ENCODE measurements at places on chromosomes 13 and 19.

GRCh38 chr13:101305981-101306411 lies 110.3 kb downstream of the NALCN start:
- no peaks in the 10 kb centered on the region for H3K36me3 ChIP-seq
- DNase-seq = peak; percentile 19
- no peaks in the 10 kb centered on the region for H3K27me3 ChIP-seq
- no peak overlapping the region for H3K27ac ChIP-seq
- no peaks in the 10 kb centered on the region for H3K4me1 ChIP-seq

- H3K27ac ChIP-seq = no peak overlapping the region
- H3K27me3 ChIP-seq = no peaks in the 10 kb centered on the region
- no peak for DNase-seq
- no peak overlapping the region for H3K4me3 ChIP-seq
- peaks cover 25% of the 10 kb centered on the region for H3K36me3 ChIP-seq
These were observed 965 bp upstream of the EIF3G start for GRCh38 chr19:10120538-10121189.

- peaks cover 26% of the 10 kb centered on the region for H3K36me3 ChIP-seq
- H3K4me1 ChIP-seq = peaks cover 12% of the 10 kb centered on the region
- no peak for DNase-seq
- no peak overlapping the region for H3K27ac ChIP-seq
- H3K4me3 ChIP-seq = no peak overlapping the region
These were observed 6.0 kb upstream of the CCNP start for GRCh38 chr19:40232479-40232878.

DNA sequence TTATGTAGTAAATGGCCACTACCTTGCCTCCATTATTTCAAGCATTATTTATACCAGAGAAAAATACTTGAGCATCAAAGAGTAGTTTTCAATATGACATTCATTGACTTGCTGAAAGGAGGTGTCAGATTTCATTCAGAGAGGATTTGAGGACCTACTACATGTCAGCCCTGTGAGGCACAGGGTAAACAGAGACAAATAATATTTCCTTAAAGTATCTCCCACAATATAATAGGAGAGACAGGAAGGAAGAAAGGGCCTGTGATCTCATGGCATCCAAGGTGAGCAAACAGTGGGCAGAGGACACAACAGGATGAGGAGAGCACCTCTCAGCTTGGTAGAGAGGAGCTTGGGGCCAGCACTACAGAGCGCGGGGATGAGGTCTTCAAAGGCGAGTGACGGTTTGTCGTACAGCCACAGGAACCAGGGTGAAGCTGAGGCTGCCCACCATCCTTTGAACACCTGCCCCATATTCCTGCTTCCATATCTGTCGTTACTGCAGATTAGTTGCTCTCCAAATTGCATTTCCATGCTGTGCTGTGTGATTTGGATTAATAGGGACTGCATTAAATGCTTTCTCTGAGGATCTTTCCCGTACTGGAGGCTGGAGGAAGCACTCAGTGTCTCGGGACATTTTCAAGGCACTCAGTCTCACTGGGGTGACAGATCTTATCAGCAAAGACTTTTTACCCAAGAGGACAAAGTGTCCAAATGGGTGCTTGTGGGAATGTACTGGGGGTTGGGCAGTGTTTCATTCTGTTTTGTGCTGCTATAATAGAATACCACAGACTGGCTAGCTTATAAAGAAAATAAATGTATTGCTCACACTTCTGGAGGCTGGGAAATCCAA lies 59.2 kb downstream of the GJA3 start:
- no peaks in the 10 kb centered on the region for H3K27me3 ChIP-seq
- DNase-seq = no peak

- no peaks in the 10 kb centered on the region for H3K4me1 ChIP-seq
- H3K36me3 ChIP-seq = peaks cover 13% of the 10 kb centered on the region
- H3K27me3 ChIP-seq = no peaks in the 10 kb centered on the region
- no peak overlapping the region for H3K4me3 ChIP-seq
- no peak for DNase-seq
These were observed 2.1 kb downstream of the CCDC106 start for GRCh38 chr19:55650126-55650557.

DNA sequence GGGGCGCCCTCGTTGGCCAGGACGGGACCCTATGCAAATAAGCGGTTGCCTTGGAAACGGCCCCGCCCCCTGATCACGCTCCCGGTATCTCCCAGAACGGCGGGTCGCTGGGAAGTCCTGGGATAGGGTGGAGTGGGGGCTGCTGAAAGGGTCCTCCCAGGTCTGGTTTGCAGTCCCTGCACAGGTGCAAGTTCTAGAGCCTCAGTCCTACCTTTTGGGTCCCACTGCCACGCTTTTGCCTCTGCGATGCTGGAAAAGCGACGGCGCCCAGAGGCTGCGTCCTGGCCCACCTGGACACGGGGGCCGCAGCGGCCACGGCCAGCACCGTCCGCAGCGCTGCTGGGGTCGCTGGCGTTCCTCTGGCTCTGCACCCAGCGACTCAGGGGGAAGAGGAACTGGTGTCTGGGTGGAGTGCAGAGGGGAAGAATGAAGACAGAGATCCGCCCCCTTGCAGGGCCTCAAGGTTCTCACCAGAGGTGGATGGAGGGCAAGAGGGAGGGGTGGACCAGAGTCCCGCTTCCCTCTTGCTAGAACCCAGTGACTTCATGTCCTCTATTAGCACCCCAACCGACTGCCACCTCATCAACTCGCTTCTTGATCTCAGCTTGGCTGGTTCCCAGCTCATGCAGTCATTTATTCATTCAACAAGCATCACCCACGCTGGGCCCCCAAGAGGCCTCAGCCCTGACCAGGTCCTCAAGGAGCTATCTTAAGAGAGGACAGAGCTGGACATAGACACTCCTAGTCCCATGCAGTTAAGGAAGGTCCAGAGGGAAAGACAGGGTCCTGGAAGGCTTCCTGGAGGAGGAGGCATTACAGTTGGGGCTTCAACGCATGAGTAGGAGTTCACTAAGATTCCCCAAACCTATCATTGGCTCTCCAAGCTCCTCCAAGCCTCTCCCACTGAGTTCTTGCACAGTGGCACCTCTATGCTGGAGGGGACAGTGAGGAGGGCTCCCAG lies at the start of gene LRRC25:
Gene LRRC25 (minus strand): TSS at position 381 of the 961 bp plus-strand sequence. CDS start 659 bp downstream, outside the sequence.
- no peak within 1 kb of the TSS for H3K27ac ChIP-seq
- H3K4me3 ChIP-seq = no peak within 1 kb of the TSS

- DNase-seq = no peak
- H3K27me3 ChIP-seq = no peaks in the 10 kb centered on the region
- H3K4me3 ChIP-seq = peak overlapping the region; percentile 74
- H3K4me1 ChIP-seq = no peaks in the 10 kb centered on the region
- H3K27ac ChIP-seq = no peak overlapping the region
These were observed 404 bp downstream of the C19orf44 start for GRCh38 chr19:16496613-16496983.

DNA sequence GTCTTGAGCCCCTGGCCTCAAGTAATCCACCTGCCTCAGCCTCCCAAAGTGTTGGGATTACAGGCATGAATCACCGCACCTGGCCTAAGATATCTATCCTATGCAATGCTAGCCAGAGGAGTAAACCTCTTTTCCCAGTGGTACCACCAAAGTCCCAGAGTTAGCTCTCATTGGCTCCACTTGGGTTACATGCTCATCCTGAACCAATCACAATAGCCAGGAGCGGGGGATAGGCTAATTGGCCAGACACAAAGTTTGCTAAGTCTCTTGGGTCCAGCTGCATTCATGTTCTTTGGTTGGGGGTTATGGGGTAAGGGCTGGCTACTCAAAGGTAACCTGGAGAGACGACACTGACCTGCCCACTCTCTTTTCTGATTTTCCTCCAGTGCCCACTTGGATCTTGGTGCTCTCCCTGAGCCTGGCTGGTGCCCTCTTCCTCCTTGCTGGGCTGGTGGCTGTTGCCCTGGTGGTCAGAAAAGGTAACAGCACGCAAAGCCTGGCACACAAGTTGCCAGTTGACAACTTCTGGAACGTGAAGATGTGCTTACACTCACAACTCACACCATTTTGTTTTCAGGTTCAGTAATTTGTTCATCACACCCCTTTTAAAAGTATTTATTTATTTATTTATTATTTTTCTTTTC lies 7.8 kb downstream of the C19orf38 start:
- DNase-seq = peak; percentile 46
- H3K4me3 ChIP-seq = no peak overlapping the region
- H3K27ac ChIP-seq = no peak overlapping the region

DNA sequence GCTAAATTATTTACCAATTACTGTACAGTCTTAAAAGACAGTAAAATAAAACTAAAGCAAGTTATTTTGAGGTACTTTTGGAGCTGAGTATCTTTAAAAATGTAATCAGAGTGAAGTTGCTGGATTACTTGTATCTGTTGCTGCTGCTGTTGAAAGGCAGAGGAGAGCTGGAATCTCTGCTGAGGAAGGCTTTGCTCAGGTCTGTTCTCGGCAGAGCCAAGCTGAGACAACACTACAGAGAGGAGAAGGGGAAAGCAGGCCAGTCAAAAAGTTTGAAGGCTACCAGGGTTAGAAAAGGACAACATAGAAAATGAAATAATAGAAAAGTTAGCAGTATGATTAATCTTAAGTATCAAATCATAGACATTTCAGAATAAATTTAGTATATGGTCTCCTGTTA lies 9.8 kb downstream of the EXOSC8 start:
- H3K4me3 ChIP-seq = no peak overlapping the region
- peaks cover 88% of the 10 kb centered on the region for H3K36me3 ChIP-seq
- H3K27me3 ChIP-seq = no peaks in the 10 kb centered on the region
- no peaks in the 10 kb centered on the region for H3K4me1 ChIP-seq
- DNase-seq = no peak

Data from SJCRH30 (cell line).